ENCODE measurements at places on chromosomes 3 and 15.
A peak's percentile ranks its signal among the peaks of the same experiment; 100 is the strongest.

DNA sequence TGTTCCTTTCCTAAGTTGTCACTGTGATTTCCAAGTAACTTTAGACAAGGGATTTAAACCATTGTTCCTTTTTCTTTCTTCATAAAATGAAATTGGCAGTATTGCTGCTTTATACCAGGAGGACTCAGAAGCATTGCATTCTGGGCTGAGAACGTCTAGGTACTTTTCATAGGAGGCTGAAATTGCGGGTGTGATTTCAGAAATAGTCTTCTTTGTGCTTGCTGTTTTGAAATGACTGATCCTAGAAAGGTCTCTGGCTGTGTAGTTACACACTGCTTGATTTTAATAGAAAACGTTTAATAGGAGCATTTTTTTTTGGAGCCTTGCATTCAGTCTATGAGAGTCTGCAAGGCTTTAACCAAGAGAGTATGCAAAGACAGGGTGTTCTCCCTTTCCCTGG, 56.3 kb downstream of the PPM1L start:
- no peak for DNase-seq

DNA sequence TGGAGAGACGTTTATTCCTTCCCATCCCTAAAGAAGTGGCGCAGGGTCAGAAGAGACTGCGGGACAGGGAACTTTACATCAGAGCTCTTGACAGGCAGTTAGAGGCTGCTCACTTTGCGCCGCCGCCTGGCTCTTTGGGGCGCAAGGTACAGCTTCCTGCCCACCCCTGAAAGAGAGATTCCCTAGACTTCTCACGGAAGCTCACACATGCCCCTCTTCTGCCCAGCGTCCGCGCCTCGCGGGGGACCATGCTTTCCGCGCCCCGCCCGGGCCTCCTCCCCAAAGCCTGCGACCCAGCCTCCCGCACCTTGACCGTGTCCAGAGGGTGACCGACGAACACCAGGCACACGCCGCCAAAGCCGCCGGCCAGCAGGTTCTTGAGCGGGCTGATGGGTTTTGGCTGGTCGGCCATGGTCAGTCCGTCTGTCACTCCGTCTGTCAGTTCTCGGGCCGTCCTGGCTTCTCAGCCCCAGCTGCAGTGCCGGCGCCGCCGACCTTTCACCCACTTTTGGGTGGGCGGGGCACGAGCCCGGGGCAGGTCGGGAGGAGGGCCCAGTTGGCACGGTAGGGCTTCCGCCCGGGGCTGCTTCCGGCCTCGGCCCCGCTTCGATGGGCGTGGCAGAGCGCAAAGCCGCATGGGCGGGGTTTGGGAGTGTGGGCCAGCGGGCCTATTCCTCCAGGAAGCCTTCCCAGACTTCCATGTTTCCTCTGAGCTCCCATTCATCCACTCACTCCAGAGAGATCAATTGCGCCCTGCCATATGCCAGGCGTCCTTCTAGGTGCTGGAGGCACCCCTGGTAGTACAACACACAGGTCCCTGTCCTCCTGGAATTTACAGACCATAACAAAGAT, at the start of gene SLC25A20:
SLC25A20 (minus strand) TSS at position 500 of the 852 bp plus-strand sequence; CDS start at position 412, 88 bp downstream.
- DNase-seq: peak; percentile 83

DNA sequence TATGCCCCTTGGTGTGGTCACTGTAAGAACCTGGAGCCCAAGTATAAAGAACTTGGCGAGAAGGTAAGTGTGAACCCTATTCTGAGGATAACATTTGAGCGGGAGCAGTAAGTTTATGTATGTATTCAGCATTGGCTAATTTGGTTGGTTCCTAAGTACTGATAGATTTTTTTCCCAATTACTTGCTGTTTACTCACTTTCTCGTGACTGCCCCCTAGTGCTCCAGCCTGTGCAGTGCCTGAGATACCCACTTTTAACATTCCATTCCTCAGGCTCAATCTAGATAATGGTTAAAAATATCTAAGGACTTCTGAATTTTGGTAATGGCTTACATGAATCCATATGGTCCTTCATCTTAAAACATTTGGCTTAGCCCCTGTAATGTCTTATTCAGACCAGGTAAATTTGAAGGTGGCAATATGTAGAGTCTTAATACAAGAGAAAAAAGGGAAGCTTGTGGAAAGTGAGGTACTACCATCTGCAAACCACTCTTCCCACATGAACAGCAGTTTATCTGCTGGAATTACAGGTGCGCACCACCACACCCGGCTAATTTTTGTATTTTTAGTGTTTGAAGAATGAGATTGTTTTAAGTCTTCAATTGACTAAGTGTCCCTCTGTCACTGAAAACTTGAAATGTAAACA, 7.1 kb downstream of the ELL3 start:
- no peak for DNase-seq

- no peak for DNase-seq
Measured at GRCh38 chr3:67897351-67898336, 243.2 kb upstream of the SUCLG2 start.

- no peak for DNase-seq
Measured at GRCh38 chr15:90988296-90988695, 6.0 kb downstream of the PRC1 start.

GRCh38 chr15:58221591-58222241, 83.5 kb downstream of the AQP9 start:
- DNase-seq: no peak

DNA sequence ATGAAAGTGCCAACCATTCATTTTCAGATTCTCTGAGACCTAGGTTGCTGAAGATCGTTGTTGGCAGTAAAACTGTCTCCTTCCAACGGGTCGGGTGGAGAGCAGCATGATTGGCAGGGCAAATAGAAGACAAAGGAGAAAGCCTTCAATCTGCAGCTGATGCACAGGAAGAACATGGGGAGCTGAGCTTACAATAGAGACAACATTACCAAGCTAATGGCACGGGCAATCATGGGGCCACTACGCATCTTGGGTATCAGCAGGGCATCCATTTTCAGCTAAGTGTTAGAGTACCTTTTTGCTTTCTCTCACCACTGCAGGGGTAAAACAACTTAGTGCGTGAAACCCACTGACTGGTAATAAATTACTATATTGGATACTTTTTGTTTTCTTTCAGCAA, 114.8 kb downstream of the WDR72 start:
- no peak for DNase-seq

DNA sequence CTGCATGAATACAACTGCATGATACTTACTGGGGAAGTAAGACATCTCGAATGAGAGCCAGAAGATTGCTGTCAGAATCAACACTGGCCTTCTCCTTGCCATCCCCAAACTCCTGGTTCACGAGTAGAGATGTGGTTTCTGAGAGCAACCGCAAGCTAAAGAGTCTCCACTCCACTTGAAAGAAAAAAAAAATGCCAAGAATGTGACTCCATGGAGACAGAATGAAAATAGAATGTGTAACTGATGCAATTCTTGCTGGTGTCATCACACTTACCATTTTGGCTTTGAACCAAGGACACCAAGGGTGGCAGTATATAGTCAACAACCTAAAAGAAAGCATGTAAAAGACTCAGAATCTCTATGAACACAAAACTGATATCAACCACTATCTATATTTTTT, 280.4 kb downstream of the ULK4 start:
- no peak for DNase-seq

- no peak for DNase-seq
Measured at GRCh38 chr3:173825730-173826129, 428.2 kb downstream of the NLGN1 start.

- peak; percentile 8 for DNase-seq
Measured at GRCh38 chr3:126431103-126431534, 36.4 kb downstream of the CFAP100 start.

DNA sequence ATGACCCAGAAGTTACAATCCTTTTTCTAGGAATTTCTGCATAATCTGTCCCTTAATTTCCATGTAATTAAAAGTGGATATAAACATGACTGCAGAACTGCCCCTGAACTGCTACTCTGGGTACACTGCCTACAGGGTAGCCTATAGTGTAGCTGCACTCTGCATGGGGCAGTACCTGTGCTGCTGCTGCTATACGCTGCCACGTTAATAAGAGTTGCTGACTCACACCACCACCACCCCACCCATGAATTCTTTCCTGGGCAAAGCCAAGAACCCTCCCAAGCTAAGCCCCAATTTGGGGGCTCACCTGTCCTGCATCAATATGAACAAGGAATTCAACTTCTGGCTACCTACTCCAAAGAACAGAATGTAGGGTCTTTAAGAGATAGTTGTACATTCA, 13.9 kb downstream of the HDGFL3 start:
- no peak for DNase-seq

GRCh38 chr3:65006300-65006739, 318.5 kb upstream of the ADAMTS9 start:
- DNase-seq: no peak

- no peak for DNase-seq
Measured at GRCh38 chr15:66885281-66885915, 180.0 kb upstream of the SMAD3 start.

GRCh38 chr3:172606021-172606420, 82.8 kb upstream of the TNFSF10 start:
- DNase-seq: no peak

DNA sequence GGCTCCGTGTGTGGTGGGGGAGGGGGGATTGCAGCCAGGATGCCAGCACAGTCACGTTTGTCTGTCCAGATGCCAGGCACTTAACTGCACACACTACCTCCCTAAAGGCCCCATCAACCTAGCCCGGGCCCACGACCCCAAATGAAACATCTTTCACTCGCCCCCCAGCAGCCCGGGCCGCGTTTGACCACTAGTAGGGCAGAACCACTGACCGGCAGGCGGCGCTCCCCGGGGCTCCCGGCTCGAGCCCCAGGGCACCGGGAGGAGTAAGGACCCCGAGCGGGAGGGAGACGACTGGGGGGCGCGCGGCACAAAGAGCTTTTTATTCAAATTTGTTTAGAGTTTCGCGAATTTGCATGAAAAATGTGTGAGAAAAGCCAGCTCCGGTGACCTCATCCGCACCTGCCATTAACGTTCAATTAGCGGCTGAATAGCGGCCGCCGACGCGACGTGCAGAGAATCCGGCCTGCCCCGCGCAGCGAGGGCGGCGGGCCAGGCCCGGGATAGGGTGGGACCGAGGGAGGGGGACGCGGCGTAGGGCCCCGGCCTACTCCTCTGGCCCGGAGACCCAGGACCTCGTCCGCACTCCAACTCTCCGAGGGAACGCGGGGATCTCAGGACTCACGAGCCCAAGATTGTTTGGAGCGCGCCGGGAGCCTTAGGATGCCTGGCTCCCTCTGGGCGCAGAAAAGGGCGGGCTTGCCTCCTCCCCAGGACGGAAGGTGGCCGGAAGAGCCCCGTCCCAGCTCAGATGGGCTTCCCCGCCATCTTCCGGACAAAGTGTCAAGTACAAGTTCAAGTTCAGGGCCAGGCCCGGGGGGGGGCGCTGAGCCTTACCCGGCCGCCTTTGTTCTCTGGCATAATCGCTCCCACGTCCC, 64.9 kb upstream of the POLG start:
- DNase-seq: peak; percentile 55

- DNase-seq: no peak
Measured at GRCh38 chr3:129256270-129256669, 6.9 kb downstream of the COPG1 start.

GRCh38 chr3:177279118-177279815, 82.0 kb upstream of the TBL1XR1 start:
- no peak for DNase-seq

DNA sequence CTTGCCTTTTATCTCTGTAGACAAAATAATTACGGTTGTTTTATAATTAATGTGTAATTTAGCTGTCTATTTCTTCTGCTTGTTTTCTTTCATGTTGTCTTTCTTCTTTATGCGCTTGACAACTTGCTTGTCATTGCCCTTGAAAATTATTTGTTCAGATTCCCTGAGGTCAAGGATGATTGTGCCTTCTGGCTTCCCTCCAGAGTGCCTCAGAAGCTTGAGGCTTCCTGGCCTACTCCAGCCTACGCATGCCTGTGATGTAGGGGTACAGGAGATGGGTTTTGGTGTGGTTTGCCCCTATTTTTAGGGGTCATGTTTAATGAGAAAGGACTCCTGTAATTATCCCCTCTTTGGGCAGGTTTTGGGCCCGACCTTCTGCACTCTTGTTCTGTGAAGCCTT, 231.5 kb downstream of the SV2B start:
- DNase-seq: no peak

- no peak for DNase-seq
Measured at GRCh38 chr15:69675731-69676130, 223.1 kb downstream of the RPLP1 start.

DNA sequence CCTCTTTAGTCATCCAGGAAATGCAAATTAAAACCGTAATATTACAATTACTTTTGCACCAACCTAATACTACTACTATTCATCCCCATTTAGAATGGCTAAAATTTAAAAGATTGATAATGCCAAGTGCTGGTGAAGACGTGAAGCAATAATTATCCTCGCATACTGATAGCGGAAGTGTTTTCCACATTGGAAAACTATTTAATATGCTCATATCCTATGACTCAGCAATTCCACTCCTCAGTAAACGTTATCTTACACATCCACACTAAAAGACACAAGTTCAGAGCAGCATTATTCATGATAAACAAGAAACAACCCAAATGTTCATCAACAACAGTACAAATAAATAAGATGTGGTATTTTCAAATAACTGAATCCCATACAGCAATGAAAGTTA, 70.6 kb downstream of the VPS13C start:
- DNase-seq: no peak

GRCh38 chr3:11285471-11285870, 13.3 kb downstream of the ATG7 start:
- no peak for DNase-seq

DNA sequence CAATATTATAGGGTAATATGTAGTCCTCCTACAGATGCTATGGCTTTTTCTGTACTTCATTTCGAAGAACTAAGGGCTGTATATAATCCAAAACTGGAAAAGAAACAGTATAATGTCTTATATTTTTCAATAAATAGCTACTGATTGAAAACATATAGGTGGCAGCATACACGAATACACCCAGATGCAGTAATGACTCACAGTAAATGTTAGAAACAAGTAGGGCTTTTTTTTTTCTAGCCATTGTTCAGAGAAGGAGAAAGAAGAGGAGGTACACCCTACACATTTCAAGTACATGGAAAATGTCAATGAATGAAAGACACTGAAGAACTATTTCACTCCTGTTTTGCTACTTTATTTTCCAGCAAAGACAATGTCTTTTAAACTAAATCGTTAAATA, 9.4 kb downstream of the DAZL start:
- no peak for DNase-seq

DNA sequence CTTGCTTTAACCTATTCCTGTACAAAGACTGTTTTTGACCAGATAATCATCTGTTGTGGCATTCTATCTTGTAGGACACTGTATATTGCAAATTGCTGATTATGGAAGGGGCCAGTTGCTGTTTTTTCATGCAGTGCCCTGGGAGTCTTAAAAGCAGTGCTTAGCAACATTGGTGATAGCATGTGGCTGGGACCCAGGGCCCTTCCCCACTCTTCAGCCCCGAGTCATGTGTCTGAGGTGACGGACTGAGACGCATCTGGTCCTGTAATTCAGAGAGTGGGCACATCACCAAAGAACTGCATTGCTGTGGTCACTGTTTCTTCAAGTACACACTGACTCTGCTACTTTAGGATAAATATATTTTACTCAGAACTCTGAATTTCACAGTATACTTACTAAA, 63.4 kb downstream of the SNRK start:
- no peak for DNase-seq

DNA sequence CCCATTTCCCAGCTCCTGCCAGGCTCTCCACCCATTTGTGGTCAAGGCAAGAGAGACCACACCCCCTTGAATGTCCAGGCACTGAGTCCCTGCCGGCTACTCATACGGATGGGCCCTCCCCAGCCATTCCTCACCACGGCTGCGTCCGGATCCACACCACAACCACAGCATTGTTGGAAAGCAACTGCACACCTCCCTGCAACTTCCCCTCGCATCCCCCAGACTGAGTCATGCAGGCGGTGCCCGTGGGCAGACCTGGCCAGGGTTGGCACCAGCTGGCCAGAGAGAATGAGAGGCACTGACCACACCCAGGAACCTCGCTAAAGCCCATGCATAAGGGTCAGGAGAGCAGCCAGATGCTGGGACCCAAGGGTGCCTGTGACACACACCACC, 30.5 kb downstream of the LOXL1 start:
- no peak for DNase-seq

Measured in GM18507 (cell line).